ENCODE measurements at places on chromosomes 5 and 9.

- peaks cover 4% of the 10 kb centered on the region for H3K4me1 ChIP-seq
- peaks cover 51% of the 10 kb centered on the region for H3K36me3 ChIP-seq
- no peak overlapping the region for H3K4me3 ChIP-seq
- no peaks in the 10 kb centered on the region for H3K27me3 ChIP-seq
- DNase-seq: no peak
- H3K27ac ChIP-seq: no peak overlapping the region
These were observed 144.3 kb upstream of the DHFR start for GRCh38 chr5:80799041-80799440.

- no peak overlapping the region for H3K4me3 ChIP-seq
- H3K27me3 ChIP-seq: no peaks in the 10 kb centered on the region
- no peak for DNase-seq
- no peaks in the 10 kb centered on the region for H3K36me3 ChIP-seq
- no peaks in the 10 kb centered on the region for H3K4me1 ChIP-seq
- H3K27ac ChIP-seq: no peak overlapping the region
These were observed 154.8 kb downstream of the SGCD start for GRCh38 chr5:156481741-156482140.

GRCh38 chr5:143245929-143246561 is 157.4 kb downstream of the NR3C1 start:
- no peak for DNase-seq
- no peak overlapping the region for H3K4me3 ChIP-seq
- H3K27me3 ChIP-seq: no peaks in the 10 kb centered on the region

DNA sequence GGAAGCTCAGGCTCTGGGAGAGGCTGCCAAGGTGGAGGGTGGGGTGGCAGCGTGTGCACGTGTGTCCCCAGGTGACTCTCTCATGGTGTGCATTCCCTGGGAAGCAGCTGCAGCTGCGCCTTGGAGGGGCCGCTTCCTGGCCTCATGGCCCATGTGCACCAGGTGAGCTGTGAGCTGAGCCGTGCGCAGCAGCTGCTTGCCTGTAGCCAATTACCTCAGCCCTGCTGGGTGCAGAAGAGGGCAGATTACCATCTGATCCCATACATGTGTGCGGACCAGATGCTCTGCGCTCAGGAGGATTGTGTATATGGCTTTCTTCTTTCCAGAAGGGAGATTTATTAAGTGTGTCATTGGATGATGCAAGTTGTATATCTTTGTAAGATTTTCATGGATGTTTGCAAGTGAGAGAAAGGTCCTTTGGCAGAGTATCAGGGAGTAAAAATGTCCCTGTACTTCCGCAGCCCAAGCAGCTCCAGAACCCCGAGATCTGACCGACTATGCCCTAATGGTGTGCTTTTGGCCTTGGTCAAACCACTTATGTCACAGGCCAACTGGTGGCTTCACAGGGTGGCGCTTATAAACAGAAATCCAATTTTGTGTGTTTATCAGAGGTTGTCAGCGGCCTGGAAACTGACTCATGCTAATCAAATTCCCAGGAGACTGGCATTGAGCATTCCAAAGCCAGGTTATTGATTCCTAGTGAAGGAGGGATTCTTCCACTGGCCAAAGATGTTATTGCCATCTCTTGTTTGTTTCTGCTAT is 229.3 kb downstream of the GOLPH3 start:
- H3K4me3 ChIP-seq: no peak overlapping the region
- no peaks in the 10 kb centered on the region for H3K36me3 ChIP-seq
- DNase-seq: no peak

DNA sequence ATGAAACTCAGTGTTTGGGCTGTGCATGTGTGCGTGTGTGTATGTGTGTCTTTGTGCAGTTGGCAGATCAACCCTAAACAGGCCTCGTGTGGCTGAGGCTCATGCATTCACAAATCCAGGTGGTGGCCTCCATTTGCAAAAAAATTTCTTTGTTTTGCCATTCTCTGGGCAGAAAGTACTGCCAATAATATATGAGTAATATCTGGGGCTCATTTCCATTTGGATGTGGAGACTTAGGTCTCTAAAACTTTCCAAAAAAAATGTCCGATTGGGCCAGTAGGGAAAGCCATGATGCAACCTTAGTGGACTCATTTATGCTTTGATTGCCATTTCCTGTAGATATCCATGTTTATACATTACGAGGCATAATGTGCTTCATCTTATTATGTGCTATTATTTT is 77.9 kb upstream of the RPS23 start:
- H3K36me3 ChIP-seq: no peaks in the 10 kb centered on the region
- no peak overlapping the region for H3K27ac ChIP-seq
- no peak overlapping the region for H3K4me3 ChIP-seq
- H3K27me3 ChIP-seq: no peaks in the 10 kb centered on the region
- H3K4me1 ChIP-seq: peaks cover 55% of the 10 kb centered on the region

GRCh38 chr9:28032268-28032590 is 458.9 kb upstream of the C9orf72 start:
- no peaks in the 10 kb centered on the region for H3K27me3 ChIP-seq
- no peaks in the 10 kb centered on the region for H3K36me3 ChIP-seq
- no peak overlapping the region for H3K27ac ChIP-seq

DNA sequence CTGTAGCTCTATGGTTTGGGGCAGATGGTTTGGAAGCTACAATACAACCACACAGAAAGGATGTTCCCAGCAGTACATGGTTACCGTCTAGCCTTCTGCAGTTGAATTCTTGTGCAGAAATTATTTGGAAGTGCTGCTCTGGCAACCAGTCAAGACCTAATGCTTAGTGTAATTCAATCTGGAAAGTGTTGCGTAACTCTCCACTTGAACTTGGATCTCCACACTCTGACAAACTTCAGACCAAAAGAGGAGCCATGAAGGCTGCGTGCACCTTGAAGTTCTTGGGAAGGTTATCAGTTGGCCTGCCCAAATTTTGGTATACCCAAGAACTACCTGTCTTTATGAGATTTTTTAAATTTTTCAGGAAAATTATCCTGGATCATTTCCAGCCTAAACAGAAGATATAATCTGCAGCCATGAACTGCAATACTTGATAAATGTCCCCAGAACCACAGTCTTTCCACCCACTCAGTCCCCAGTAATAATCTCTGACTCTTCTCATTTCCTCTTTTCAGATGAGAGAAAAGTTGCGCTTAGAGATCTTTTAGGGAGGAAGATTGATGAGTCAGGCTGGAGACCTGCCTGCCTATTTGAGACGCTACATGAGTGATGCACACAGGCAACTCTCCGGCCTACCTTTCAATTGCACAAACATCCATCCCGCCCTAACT is 159.9 kb downstream of the FANCC start:
- H3K36me3 ChIP-seq: peaks cover 13% of the 10 kb centered on the region
- H3K27me3 ChIP-seq: no peaks in the 10 kb centered on the region
- no peak overlapping the region for H3K4me3 ChIP-seq
- peaks cover 7% of the 10 kb centered on the region for H3K4me1 ChIP-seq
- no peak overlapping the region for H3K27ac ChIP-seq

DNA sequence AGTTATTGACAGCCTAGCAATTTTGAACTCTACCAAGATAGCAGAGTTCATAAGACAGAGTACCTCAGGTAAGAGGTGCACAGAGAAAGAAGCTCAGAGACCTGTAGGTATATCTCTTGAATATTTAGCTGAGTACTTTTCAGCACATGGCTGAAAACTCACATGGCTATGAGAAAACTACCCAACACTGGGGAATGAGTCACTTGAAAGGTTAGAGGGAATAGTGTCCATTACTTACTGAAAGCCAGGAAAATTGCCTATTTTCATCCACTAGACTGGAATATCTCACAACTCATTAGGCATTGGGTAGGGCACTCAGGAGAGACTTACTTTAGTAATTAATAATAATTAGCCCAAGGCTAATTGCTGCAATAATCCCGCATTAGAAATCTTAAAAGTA is 8.3 kb downstream of the TSLP start:
- H3K36me3 ChIP-seq: no peaks in the 10 kb centered on the region
- H3K4me3 ChIP-seq: no peak overlapping the region
- no peak overlapping the region for H3K27ac ChIP-seq

DNA sequence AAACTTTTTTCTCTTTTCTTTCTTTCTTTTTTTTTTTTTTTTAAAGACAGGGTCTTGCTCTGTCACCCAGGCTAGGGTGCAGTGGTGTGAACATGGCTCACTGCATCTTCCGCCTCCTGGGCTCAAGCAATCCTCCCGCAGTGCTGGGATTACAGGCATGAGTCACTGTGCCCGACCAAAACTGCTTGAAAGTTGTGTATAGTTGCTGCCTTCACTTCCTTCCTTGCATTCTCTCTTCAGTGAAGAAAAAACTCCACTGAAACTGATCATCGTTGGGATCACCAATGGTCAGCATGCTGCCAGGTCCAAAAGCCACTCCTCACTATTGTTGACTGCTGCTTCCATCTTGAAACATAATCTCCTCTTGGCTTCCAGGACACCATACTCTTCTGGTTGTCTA is 66.6 kb upstream of the CTNNA1 start:
- DNase-seq: no peak
- no peak overlapping the region for H3K27ac ChIP-seq
- peaks cover 33% of the 10 kb centered on the region for H3K27me3 ChIP-seq
- no peak overlapping the region for H3K4me3 ChIP-seq
- no peaks in the 10 kb centered on the region for H3K36me3 ChIP-seq

- peaks cover 8% of the 10 kb centered on the region for H3K4me1 ChIP-seq
- H3K36me3 ChIP-seq: no peaks in the 10 kb centered on the region
These were observed 52.7 kb upstream of the TJP2 start for GRCh38 chr9:69121155-69122081.

GRCh38 chr5:148826739-148827070 is 294 bp downstream of the ADRB2 start:
- H3K36me3 ChIP-seq: no peaks in the 10 kb centered on the region
- DNase-seq: no peak
- H3K27me3 ChIP-seq: peaks cover 71% of the 10 kb centered on the region
- H3K4me3 ChIP-seq: peak overlapping the region; percentile 85

DNA sequence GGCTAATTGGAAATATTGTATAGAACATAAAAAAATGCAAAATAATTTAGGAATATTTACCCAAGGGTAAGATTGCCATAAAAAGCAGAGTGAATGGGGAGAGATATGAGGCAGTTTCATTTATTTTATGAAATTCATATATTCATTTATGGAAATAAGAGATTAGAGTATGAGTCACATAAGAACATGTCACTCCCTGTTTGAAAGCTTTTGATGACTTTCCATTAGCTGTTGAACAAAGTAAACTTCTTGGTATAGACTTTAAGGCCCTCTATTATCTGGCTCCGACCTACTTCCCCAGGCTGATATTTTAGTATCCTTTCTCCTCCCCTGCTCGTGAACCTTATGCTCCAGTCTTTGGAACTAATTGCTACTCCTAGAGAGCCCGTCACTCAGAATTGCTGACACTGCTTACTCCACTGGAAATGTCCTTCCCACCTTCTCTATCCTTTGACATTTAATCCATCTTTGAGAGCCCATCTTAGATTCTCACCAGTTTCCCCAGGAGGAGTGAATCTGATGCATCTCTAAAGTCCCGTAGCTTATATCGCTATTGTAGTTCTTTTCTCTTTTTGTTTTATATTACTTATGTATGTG is 8.9 kb upstream of the ACTBL2 start:
- H3K27ac ChIP-seq: no peak overlapping the region
- H3K36me3 ChIP-seq: no peaks in the 10 kb centered on the region
- no peak overlapping the region for H3K4me3 ChIP-seq
- no peaks in the 10 kb centered on the region for H3K27me3 ChIP-seq
- no peak for DNase-seq

- no peak overlapping the region for H3K4me3 ChIP-seq
- H3K4me1 ChIP-seq: peaks cover 6% of the 10 kb centered on the region
- DNase-seq: no peak
- H3K27me3 ChIP-seq: peaks cover 70% of the 10 kb centered on the region
- H3K27ac ChIP-seq: no peak overlapping the region
- no peaks in the 10 kb centered on the region for H3K36me3 ChIP-seq
These were observed 466.3 kb downstream of the GADD45G start for GRCh38 chr9:90070931-90071660.

GRCh38 chr9:77663754-77664153 is 15.6 kb upstream of the GNA14 start:
- H3K27ac ChIP-seq: no peak overlapping the region
- no peak overlapping the region for H3K4me3 ChIP-seq
- H3K36me3 ChIP-seq: no peaks in the 10 kb centered on the region
- no peak for DNase-seq
- H3K27me3 ChIP-seq: peaks cover 5% of the 10 kb centered on the region

DNA sequence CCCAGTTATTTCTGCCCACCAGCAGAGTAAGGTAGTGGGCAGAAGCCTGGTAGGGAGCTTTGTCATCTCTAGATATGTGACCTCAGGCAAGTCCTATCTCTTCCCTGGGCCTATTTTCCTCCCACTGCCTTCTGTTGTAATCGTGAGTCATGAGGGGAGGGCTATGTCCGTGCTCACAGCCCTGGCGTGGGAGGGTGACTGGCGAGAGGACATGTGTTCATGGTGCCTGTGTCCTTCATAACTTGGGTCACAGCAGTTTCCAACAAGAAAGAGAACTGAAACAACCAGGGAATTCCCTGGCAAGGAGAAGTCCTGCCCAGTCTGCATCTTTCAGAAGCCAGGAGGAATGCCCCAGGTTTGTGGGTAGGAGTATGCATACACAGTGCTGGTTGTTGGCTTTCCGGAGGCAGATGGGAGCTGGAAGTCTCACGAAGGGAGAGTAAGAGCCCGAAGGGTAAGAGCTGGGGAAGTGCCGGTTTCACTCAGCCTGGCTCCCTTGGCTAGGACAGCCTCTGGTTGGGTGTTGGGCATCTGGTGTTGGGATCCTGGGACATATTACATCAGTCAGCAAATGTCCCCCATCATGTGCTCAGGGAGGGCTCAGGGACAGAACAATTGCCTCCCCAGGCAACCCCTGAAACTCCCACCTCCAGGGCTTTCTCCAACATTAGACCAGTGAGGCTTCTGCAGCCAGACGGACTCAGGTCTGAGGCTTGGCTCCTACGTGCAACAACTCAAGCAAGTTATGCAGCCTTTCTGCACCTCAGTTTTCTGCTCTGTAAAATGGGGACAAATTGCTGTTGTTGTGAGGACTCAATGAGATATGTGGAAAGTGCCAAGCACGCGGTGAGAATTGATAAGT is 4.3 kb upstream of the TIFAB start:
- no peak for DNase-seq
- no peak overlapping the region for H3K4me3 ChIP-seq
- no peak overlapping the region for H3K27ac ChIP-seq
- peaks cover 20% of the 10 kb centered on the region for H3K27me3 ChIP-seq

GRCh38 chr9:99269416-99269815 is 47.3 kb downstream of the SEC61B start:
- H3K36me3 ChIP-seq: no peaks in the 10 kb centered on the region
- H3K4me1 ChIP-seq: peaks cover 23% of the 10 kb centered on the region
- no peak overlapping the region for H3K27ac ChIP-seq
- peaks cover 10% of the 10 kb centered on the region for H3K27me3 ChIP-seq

DNA sequence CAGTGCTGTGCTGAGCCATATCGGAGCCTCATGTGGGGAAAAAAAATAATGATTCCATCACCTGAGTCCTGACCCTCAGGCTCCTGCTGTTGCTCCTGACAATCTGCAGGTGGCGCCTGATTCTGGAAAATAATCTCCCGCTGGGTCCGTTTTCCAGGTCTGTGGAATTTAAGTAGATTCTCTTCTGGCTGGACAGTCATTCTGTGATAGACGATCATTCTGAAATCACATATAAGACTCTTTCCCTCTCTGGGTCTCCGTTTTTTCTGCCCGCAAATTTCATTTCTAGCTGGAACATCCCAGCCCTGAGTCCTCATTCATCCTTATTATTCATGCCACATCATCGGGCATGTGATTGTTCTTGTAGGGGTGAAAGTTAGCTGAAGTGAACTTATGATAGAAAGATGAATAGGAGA is 22.1 kb upstream of the STXBP1 start:
- no peak overlapping the region for H3K4me3 ChIP-seq
- peaks cover 3% of the 10 kb centered on the region for H3K4me1 ChIP-seq
- no peak for DNase-seq
- H3K27me3 ChIP-seq: peaks cover 13% of the 10 kb centered on the region
- no peaks in the 10 kb centered on the region for H3K36me3 ChIP-seq
- H3K27ac ChIP-seq: no peak overlapping the region

- no peaks in the 10 kb centered on the region for H3K27me3 ChIP-seq
- H3K4me1 ChIP-seq: peaks cover 48% of the 10 kb centered on the region
- peak overlapping the region; percentile 54 for H3K4me3 ChIP-seq
These were observed 55.9 kb downstream of the FNBP1 start for GRCh38 chr9:129987047-129987446.
